ENCODE measurements at places on chromosomes 4 and X. TPM values are rescaled to one million over a fixed set of nuclear protein-coding genes. Genes with fewer than 3 reads are reported as not detected.
A peak's percentile ranks its signal among the peaks of the same experiment; 100 is the strongest.

Gene TMPRSS11B
- not detected for total RNA-seq

DNA sequence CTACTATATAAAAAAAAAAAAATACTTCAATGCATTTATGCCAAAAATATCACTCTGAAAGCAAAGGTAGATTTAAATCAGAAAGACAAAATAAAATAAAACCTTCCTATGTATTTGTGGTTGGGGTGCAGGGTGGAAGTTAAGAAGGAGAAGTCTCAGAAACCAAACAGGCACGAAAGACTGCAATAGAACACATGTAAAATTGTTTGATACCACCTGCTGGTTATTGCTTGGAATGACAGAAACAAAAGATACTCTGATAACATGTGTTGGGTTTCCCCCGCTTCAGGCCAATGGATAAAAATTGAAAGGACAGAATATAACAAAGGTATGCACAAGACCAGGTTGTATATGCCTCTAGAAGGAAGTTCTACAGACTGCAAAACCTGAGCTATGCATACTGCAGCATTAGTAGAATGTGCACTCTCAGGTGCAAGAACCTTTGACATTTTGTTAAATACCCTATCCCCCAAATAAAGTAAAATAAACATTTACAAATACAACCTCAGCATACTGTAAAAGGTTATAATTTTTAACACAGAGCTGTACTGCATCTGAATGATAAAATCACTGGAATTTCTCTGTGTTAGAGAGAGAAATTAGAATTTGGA, 118.8 kb downstream of the GABRA2 start:
- H3K36me3 ChIP-seq = no peaks in the 10 kb centered on the region
- DNase-seq = no peak
- no peak overlapping the region for H3K4me3 ChIP-seq
- H3K4me1 ChIP-seq = no peaks in the 10 kb centered on the region
- no peaks in the 10 kb centered on the region for H3K27me3 ChIP-seq

DNA sequence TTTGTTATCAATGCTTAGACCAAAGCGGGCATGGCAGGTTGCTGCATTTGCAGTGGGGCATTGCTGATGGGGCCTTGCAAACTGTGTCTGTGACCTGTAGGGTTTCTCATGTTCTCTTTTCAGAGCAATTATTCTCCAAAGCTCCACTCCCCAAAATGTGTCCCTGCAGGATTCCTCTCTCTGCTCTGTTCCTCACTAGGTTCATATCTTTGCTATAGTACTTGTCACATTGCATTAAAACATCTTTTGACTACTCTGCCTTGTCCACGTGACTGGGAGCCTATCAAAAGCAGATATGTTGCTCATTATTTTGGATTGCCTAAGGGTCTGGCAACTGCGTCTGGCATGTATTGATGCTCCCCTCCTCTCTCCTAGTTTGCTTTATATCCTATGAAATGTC, 177.7 kb upstream of the MID1 start:
- no peak overlapping the region for H3K27ac ChIP-seq
- H3K36me3 ChIP-seq = no peaks in the 10 kb centered on the region
- no peaks in the 10 kb centered on the region for H3K27me3 ChIP-seq
- H3K4me3 ChIP-seq = no peak overlapping the region
- peaks cover 3% of the 10 kb centered on the region for H3K4me1 ChIP-seq

Gene GNRHR
- total RNA-seq = not detected

- H3K27ac ChIP-seq = no peak overlapping the region
- no peaks in the 10 kb centered on the region for H3K36me3 ChIP-seq
- no peak for DNase-seq
- H3K27me3 ChIP-seq = no peaks in the 10 kb centered on the region
These were observed 121.9 kb downstream of the RBMX2 start for GRCh38 chrX:130523460-130524394.

Gene SPANXB1
- not detected for total RNA-seq

DNA sequence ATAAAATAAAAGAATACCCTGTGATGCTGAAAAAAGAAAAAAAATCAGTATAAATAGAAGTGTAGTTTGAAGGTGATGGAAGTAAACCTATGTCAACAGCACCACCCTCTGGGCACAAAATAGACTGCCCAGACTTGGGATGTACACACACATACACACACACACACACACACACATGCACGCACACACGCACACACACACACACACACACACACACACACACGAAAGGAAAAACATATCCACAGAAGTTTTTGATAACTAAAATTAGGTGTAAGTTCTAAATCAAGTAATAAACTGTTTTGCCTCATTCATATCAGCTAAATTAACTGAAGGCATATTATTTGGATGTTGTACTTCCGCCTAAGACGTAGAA, 40.5 kb downstream of the ANXA5 start:
- H3K27me3 ChIP-seq = no peaks in the 10 kb centered on the region
- no peaks in the 10 kb centered on the region for H3K4me1 ChIP-seq
- no peak for DNase-seq
- H3K36me3 ChIP-seq = no peaks in the 10 kb centered on the region

- H3K27ac ChIP-seq = no peak overlapping the region
- H3K4me3 ChIP-seq = no peak overlapping the region
- H3K36me3 ChIP-seq = peaks cover 41% of the 10 kb centered on the region
- DNase-seq = peak; percentile 62
- H3K27me3 ChIP-seq = peaks cover 3% of the 10 kb centered on the region
- peaks cover 11% of the 10 kb centered on the region for H3K4me1 ChIP-seq
These were observed 3.6 kb downstream of the GTPBP6 start for GRCh38 chrX:314781-315595.

- H3K27ac ChIP-seq = no peak overlapping the region
- H3K4me1 ChIP-seq = no peaks in the 10 kb centered on the region
- no peak for DNase-seq
- H3K27me3 ChIP-seq = no peaks in the 10 kb centered on the region
- H3K36me3 ChIP-seq = no peaks in the 10 kb centered on the region
These were observed 45.8 kb upstream of the RNF128 start for GRCh38 chrX:106680716-106681115.

Data from sigmoid colon (tissue), 7 donors.